ENCODE measurements at places on chromosomes 12 and 14.

GRCh38 chr12:20120403-20120725, 248.0 kb upstream of the PDE3A start:
- DNase-seq: no peak

- no peak for DNase-seq
Measured at GRCh38 chr12:11508699-11509098, 113.3 kb upstream of the PRB2 start.

- DNase-seq: no peak
Measured at GRCh38 chr14:22122829-22123560, 449.4 kb upstream of the OR4E1 start.

- DNase-seq: peak; percentile 44
Measured at GRCh38 chr12:6961695-6962284, 8.7 kb downstream of the PHB2 start.

- no peak for DNase-seq
Measured at GRCh38 chr12:26056335-26056734, 68.5 kb downstream of the BHLHE41 start.
